ENCODE measurements at places on chromosomes 13 and 19.

GRCh38 chr13:30151388-30151787 lies 156.0 kb downstream of the KATNAL1 start:
- no peak for DNase-seq

DNA sequence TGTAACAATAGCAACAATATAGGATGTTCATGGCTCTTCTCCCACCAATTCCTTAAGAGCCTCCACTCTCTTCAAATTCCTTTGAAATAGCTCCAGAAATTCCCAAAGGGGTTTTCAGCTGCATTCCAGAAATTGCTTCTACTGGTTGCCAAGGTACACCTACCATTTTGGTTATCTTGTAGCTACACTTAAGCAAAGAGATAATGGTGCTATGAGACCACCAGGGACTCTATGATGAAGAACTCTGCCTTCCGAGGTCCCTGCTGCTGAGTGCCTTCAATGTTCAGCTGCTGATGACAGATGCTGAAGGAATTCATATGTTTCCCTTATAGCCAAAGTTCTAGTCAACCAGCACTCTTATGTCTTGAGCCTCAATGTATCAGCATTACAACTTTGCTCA lies 78.4 kb downstream of the POU4F1 start:
- no peak for DNase-seq

GRCh38 chr19:28396287-28396831 lies 816.6 kb downstream of the UQCRFS1 start:
- DNase-seq = no peak

DNA sequence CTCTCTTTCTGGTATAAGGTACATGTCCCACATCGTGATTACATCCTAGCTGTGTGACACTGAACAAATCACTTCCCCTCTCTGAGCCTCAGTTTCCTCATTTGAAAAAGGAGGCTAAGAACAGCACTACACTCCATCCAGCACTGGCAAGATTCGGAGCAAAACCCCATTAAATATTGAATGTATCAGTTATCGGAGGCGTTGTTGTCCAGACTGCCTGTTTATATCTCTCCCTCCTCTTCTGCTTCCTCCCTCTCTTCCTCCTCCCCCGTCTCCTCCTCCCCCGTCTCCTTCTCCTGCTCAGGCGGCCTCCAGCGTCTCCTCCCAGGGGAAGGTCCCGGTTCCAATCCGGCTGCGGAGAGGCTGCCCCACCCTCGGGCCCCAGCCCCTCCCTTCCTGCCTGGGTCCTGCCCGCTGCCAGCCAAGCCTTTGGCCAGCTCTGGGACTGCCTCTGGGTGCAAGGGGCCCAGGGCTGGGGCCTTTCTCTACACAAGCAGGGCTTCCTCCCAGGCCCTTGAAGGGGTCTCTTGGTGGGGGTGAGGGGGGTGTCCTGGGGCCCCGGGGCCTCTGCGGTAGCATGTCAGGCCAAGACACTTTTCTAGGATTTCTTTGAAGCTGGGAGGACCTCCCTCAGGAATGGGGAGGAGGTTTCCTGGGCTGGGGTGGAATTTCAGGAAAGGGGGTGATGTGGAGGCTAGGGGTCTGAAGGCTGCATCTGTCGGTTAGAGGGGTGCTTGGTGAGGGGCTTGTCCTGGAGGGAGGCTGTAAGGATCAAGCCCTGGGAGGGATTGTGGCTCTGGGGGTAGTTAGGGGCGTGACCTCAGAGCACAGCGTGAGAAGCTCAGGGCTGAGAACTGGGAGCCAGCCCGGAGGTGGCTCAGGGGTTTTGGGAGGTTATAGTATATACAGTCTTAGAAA lies 1.9 kb downstream of the RRAS start:
- DNase-seq = peak; percentile 66

DNA sequence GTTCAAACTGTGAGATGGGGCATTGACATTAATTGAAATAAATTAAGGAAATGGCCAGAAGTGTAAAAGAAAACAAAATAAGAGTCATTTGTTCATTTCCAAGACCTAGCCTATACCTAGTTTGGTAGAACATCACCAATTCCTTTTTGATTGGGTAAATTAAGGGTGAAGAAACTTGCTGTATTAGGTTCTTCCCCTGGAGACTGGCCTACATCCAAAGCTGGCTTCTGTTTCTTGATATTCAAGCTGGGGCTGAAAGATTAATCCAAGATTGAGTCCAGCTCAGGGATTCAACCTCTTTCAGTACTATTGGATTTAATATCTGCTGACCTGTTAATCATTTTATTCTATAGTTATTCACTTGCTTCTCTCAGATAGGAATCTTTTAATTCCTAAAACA lies 183.2 kb downstream of the GPC6 start:
- DNase-seq = no peak

- no peak for DNase-seq
Observed at GRCh38 chr19:6061376-6062130, 48.7 kb downstream of the RFX2 start.

DNA sequence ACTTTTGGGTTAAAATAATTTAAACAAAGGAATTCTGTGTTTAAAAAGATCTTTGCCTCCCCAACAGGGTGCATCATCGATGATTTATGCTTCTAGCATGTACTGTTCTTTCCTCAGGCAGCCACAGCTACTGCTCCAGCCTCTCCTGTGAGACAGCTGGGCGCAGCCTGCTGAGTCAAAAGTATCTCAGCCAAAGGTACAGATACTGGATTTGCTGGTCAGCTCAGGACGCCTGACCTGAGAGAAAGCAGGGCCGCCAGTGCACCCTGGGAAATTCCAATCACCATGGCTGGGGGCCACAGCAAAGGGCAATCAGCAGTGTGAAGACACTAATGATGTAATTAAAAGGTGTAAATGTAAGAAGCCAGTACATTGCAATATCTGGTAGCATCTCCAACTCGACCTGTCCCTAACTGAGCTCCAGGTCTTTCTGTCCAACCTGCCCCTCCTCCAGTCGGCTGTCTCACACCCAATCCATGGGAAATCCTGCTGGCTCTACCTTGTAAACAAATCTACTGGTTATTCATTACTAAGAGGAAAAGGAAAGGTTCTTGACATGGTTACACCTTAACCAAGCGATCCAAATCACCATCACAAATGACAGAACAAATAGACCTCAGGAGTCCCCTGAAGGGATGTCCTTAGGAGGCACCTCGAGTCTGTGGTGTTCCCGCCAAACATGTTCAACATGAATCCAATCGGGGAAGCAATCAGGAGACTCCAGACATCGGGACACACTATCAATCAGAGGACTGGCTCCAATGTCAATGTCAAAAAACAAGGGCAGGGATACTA lies 7.3 kb downstream of the OPA3 start:
- peak; percentile 88 for DNase-seq

- peak; percentile 55 for DNase-seq
Observed at GRCh38 chr19:49224879-49225278, 67.3 kb downstream of the TRPM4 start.

DNA sequence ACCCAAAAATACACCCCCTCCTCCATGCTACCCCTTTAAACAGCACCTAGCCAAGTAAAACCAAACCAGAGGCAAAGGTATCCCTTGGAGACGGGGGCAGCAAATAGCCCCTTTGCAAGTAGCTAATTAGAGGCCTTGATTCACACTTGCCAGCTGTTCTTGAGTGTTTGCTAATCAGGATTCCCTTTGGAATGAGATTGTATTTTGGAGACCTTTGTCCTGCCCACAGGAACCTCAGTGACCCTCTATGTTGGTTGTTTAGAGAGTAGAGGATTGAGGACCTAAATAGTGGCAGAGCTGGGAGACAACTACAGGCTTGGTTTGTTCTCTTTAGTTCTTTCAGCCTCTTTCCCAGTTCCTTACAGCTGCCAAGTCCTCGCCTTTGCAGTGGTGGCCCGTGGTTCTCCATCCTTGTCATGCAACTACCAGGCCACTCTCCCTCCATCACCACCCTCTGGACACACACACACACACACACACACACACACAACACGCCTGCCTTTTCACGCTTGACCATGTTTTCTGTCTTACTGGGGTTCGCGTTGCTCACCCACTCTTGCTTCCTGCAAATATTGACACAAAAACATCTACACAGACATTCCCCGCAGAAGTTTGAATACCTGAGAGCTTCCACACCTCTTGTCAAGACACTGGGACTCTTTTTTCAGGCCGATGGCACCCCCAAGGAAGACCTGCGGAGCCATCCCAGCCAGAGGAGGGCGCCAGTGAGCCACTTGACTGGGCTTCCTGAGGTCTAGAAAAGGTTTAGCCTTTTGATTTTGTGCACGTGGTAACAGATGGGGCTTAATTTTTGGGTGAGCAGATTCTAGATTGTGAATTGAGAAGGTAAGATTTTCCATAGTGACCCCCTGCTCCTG lies 80.0 kb upstream of the GPR183 start:
- DNase-seq = no peak

DNA sequence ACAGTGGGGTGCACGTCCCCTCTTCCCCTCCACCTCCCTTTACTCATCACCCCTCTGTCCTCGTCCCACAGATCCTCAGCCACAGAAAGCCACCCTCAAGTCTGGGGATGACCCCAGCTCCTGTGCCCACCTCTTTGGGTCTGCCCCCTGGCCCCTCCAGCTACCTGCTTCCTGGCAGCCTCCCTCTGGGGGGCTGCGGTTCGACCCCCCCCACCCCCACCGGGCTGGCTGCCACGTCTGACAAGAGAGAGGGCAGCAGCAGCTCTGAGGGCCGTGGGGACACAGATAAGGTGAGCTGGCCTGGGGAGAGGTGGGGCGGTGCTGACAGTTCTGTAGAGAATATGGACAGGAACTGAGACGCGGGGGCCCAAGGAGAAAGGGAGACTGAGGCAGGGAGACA lies 11.1 kb downstream of the IRF3 start:
- DNase-seq = no peak

DNA sequence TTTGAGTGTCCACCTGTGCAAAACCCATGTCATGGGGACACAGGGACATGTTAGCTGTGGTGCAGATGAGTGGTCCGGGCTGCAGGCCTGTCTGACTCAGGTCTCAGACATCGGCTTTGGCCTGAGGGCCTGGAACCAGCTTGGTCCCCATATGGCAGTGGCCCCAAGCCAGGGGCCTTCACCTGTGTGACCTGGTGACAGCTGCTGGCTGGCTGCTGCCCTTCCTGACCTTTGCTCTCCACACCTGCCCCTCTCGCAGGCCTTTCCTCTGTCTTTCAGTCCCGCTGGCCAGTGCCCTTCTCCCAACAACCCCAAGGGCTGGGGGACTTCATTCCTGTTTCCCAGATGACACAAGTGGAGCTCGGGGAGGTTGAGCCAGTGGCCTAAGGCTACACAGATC lies 22.9 kb upstream of the LDLR start:
- no peak for DNase-seq

- no peak for DNase-seq
Observed at GRCh38 chr13:28707629-28708427, 10.9 kb downstream of the SLC46A3 start.

DNA sequence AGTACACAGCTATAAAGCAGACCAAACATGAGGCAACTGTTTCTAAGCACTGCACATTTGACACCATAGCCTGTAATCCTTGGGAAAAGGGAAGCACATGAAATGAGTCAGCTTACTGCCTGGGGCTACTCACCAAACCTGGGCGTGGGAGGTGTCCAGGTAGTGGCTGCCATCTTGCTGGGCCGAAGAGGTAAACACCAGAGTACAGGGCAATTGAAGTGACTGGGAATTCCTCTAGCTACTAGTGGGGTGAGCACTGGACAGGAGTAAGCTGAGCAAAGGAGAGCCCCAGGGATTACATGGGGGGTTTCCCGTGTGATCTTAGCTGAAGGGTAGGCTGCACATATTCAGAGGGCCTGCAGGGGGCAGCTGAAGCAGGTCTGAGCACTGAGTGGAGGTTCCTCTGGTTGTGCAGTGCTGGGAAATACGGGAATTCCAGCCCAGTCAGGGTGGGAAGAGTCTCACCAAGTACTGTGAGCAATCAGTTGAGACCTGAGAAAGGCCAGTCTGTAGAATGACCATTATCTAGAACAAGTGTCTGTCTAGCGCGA lies 140.5 kb downstream of the SLC7A1 start:
- DNase-seq = peak; percentile 16

DNA sequence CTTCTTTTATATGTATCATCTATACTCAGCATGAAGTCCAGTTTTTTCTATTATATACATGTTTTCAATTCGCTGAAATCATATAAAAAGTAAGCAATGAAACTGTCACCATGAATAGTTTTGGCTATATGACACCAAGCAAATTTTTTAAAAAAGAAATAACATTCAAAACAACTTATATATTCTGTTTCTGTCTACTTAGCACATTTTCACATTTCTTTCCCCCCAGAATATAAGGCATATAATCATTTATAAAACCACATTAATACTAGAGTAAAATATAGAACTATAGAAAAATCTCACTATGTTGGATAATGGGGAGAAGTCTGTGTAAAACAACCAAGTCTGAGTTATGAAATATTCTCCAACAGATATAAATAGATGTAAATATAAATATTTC lies 33.1 kb downstream of the POSTN start:
- DNase-seq = no peak

DNA sequence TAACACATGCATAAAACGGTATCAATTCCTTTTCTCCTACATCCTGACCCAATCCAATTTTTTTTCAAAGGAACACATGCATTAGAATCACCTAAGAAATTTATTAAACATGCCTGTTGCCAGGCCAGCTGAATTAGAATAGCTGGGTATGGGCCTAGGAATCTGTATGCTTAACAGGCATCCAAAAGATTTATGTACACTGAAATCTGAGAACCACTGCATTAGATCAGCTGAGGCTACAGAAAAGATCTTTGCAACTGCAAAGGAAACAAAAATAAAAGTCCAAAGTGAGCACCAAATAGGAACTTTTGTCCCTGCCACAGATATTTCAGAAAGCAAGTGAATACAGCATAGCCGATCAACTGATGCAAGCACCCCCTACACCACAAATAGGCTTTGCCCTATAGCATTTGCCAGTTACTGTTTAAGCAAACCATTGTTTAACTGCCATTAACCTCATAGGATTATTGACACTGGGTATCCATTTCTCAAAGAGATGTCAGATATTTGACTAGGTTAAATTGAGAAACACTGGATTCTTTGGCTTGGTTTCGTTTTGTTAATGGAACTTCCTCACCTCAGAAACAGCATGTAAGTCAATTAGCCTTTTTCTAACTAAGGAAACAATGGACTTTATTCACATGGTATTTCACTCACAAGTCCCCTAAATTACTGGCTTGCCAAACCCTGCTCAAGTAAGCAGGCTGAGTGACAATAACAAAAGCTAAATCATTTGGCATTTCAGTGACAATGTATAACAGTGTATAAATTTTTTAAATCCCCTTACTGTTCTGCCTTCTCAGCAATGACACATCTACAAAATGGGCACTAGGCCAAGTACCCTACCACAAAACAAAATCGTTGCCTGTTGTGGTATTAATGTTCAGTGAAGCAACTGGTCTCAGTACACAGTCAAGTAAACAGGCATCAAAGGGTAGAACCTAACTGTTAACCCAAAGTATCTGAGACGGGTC lies 67.8 kb downstream of the SUCLA2 start:
- DNase-seq = no peak
